ENCODE measurements at places on chromosomes 6 and 20.

DNA sequence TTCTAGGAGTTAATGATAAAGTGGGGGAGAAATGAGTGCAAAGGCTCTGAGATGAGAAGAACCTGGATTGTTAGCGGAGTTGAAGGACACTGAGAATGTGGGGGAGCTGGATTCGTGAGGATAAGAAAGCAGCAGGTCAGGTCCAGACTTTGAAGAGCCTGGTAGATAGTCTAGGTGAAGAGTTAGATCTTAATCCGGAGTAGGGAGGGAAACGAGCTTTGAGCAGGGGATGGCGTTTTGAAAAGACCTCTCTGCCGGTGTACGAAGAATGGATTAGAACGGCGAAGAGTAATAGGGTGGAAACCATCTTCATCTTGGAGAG lies 487 bp upstream of the PHF20 start:
- DNase-seq: no peak

DNA sequence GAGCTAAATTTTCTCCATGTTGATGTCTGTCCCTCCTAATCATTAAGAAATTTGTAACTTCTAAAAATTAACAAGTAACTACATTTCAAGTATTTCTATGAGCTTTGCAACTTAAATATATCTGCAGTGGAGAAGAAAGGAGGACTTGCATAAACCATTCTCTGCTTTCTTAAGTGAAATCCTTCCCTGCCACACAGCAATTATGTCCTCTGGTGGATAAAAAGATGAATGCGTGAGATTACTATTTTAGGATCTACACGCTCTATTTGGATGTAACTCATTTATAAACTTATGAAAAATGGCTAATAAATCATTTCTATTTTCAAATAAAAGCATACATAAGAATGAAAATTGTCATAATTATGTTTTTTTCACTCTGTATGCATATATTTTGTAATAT lies 338.0 kb upstream of the PTCHD4 start:
- no peak for DNase-seq

DNA sequence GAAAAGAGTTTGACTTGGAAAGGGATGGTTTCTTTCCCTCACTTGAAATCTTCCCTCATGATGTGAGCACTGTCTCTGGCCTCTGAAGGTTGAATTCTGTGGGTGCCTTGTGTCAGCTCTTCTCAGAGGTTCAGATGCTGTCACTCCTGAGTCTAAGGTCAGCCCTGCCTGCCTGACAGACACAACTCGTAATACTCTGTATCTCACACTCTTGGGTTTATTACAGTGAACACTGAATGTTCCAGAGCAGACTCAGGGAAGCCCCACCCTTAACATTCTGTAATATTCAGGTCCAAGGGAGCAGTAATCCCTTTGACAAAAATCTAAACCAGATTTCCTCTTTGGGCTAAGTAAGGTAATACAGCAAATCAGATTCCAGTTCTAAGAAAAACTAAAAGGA lies 837.8 kb downstream of the QKI start:
- DNase-seq: no peak

DNA sequence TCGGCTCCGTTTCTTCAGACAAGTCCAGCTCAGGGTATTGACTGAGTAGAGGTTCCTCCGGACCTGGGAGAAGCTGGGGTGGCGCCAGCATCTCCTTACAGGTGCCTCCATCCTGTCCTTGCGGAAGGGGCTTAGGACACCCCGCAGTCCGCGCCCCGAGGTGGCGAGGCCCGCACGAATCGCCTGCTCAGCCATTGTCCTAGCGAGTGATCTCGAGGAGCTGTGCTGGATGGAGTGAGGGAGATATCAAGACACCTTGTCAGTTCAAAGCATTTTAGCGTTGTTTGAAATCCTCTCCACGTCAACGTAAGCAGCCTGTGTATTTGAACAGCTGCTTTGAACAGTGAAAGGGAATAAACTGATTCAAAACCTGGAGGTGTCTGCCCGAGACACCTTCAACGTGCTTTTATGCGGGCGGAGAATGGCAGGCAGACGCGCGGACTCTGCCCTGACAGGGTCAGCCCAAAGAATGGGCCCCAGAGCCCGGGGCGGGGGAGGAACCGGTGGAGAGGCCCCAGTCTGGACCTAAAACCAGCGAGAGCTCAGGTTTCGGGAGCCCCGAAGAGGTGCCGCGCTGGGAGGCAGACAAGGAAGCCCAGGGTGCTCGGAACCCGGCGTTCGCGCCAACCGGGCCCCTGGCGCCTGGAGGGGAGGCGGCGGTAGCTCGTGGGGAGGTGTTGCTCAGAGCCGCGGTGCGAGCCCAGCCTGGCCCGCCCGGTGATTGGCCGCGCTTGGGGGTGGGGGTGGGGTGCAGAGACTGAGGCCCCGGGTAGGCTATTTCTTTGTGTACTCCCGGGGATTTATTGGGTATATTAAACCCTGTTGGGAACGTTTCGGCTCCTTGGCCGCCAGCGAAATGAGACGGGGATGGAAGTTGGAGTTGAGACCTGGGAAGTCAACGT lies 3.1 kb upstream of the POU3F2 start:
- DNase-seq: no peak

- no peak for DNase-seq
These were observed 93.8 kb upstream of the LY86 start for GRCh38 chr6:6494677-6495076.

DNA sequence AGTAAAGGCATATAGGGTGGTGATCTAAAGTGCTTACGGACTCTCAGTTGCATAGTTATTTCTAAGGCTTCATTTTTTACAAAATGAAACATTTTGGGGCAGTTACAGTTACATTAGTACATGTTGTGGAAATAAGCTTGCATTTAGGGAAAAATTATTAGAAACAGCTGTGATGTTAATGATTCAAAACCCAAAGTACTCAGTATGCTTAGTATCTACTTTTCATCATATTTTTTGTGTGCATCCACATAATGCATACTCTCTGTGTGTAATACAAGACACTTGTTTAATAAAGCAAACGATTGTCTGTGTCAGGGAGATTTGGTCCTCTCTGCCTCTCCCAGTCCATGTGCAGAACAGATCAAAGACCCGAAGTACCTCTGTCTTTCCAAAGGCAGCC lies 11.4 kb upstream of the TBX18 start:
- DNase-seq: no peak

DNA sequence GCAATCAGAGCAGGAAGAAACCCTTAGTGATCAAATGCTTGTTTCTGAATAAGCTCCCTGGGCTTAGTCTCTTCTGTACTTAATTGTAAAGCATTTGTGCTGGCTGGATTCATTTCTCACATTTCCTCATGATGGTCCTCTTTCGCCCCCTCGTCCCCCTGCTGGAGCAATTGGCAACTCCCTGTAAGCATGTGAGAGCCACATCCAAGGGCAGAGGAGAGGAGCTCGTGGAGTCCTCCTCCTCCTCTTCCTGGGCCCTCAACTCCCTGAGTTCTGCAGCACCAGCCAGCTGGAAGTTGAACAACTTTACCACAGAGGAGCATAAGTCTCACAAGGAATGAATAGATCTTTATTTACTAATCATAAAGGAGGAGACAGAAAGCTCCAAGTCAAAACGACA lies 12.6 kb downstream of the ANKEF1 start:
- DNase-seq: no peak

DNA sequence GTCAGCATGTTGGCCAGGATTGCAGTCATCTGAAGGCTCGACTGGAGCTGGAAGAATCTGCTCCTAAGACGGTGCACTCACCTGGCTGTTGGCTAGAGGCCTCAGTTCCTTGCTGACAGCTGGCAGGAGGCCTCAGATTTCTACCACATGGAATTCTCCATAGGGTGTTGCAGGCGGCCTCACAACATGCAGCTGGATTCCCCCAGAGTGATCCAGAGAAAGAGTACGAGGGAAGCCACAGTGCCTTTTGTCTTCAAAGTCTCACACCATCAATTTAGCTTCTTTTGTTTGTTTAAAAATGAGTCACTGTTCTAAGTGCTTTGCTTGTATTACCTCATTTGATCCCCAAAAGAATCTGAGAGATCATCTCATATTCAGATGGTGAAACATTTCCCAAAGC lies 65.5 kb upstream of the FYN start:
- DNase-seq: no peak

- no peak for DNase-seq
These were observed 425.2 kb upstream of the OPRM1 start for GRCh38 chr6:153613719-153614455.

GRCh38 chr20:33521461-33521860 lies 31.6 kb downstream of the CBFA2T2 start:
- DNase-seq: no peak

DNA sequence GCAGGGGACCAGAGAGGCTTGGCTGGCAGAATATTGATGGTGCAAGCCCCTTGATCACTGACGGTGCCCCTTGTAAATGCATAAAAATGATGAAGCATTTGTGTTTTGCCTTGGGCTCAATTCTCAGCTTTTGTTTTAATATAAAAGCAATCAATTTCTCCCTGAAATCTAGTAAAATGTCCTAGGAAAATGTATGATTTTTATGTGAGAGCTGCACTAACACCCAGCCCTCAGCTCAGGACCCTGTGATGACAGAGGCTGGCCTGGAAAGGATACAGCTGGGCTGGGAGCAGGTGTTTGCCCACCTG lies 84.7 kb upstream of the PHACTR3 start:
- no peak for DNase-seq

GRCh38 chr6:125097186-125097585 lies 56.4 kb upstream of the TPD52L1 start:
- no peak for DNase-seq

DNA sequence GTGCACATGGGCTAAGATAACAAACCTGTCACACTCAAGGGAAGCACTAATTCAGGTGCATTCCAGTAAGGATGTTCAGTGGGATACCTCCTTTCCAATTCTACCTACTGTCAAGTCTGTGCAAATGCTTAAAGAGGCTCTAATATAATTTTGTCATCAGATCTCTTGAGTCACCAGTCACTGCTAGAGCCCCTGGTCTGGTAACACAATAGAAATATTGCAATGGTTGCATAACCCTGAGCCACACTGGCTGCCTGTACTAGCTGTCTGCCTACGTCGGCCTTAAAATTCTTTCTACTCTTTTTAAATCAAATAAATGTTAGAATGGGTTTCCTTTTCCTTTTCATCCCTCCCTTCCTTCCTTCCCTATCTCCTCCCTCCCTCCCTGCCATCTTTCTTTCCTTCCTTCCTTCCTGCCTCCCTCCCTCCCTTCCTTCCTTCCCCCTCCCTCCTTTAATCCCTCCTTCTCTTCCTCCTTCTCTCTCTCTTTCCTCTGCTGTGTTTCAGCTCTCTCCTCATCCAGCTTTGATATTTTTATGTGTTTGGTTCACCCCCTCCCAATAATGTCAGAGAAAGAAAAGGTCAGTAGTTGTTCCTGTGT lies 28.1 kb upstream of the OLIG3 start:
- no peak for DNase-seq

DNA sequence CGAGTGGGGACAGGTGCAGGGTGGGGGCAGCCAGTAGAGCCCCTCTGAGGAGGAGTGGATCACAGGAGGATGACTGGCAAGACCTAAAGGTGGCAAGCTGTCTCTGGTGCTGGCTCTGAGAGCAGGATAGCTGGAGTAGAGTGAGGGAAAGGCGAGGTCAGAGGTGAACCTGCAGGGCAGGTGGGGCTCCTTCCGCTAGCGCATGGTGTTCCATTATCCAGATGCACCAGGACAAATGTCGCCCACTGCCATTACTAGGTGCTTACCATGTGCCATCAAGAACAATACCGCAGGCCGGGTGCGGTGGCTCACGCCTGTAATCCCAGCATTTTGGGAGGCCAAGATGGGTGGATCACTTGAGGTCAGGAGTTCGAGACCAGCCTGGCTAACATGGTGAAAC lies 18.3 kb upstream of the FAM110A start:
- DNase-seq: no peak

DNA sequence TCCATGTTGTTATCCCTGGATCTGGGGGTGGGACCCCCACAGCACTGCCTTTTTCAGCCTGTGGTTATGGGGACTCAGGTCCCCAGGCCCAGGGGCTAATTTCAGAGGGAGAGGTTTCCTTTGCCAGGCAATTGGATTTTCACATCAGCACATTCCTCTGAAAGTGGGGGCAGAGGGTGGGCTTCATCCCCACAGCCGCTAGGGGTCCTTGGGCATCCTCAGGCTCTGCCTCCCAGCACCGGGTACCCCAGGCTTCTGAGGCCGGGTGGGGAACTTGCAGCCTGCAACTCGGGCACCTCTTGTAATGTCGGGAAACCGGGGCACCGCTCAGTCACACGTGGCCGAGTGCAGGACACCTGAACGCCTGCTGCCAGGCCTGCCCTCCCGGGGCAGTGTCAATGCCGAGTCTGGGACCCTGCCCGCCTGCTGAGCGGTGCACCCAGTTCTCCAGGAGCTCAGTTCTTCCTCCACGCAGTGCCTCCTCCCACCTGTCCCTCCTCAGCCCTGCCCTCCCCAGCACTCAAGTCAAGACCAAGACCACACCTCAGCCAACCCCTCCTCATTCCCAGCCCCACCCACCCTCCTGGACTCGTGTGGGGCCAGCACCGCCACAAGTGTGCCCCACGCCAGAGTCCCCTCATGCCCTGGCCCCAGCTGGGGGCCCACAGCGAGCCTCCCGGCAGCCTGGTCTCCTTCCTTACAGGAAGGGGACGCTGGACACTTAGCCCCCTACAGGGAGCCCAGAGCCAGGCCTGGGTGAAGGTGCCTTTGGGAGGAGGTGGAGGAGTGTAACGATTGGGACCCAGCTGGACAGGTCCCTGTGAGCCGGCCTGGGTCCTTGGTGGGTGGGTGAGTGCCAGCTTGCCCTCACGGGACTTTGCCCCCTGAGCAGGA lies 8.8 kb upstream of the CHRNA4 start:
- DNase-seq: no peak

- DNase-seq: no peak
These were observed 4.8 kb upstream of the MUC22 start for GRCh38 chr6:31005249-31006020.

- no peak for DNase-seq
These were observed 407.9 kb upstream of the BTBD3 start for GRCh38 chr20:11509776-11510175.

DNA sequence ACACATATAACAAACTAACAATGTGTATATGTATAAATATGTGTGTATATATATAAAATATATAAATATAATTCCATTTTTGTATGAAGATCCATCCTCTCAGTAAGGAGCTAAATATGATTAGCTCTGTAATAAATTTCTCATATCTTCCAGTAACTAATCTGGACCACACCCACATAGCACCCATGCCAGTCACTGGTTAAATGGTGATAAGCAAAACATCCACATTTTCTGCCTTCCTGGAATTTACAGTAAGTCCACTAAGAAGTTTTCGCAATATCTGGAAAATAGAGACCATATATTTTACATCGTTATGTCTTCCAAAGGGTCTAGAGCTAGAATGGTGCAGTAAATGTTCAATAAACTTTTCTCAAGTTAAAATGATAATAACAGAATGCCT lies 151.5 kb upstream of the STMND1 start:
- DNase-seq: no peak

DNA sequence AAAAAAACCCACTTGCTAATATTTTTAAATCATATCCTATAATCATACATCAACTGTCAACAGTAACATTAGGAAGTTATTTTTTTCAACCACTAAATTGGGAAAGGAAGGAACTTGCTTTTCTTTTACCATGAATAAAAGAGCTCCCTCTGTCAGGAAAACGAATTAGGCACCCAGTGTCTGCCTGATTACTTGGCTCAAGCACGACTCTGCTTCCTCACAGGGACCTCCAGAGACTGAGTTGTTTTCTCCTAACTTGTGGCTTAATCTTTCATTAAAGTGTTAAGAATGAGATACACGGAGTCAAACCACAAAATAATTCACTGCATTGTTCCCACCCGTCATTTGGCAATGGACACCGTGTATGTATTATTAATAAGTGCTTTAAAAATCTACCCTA lies 1405.1 kb upstream of the EYS start:
- no peak for DNase-seq
